ENCODE measurements at places on chromosomes 6 and 20.

- DNase-seq = no peak
These were observed 21.1 kb upstream of the THEMIS start for GRCh38 chr6:127921982-127922381.

DNA sequence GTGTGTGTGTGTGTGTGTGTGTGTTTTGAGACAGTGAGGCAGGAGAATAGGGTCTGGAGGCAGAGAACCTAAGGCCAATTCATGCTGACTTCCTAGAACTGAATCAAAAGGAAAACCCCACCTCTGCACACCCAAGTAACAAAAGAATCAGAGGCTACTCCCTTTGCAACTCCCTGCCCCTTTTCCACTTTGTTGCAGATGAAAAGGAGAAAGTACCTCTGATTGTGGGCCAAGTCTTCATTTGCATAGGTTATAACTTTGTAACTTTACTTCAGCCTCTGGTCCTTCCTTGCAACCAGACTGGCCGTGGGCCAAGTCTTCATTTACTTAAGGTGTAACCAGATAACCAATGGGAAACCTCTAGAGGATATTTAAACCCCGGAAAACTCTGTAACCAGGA, 168.8 kb downstream of the EYA2 start:
- no peak for DNase-seq

DNA sequence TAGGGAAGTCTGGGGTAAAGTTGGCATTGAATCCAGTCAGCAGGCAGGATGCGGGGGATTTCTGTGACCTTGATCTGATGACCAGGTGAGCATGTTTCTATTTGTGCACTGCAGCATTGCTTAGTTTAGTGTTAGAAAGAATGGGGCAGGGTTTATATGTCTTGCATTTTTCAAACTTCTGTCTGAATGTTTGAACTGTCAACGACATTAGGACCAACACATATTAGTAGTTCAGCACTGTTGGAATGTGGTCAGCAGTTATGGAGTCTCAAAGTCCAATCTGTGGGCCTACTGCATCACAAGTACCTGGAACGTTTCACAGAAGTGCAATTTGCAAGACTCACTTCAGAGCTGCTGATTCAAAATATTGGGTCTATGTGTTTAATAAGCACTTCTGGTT, 276.6 kb upstream of the BMP2 start:
- DNase-seq = no peak

GRCh38 chr6:8993111-8993510, 557.8 kb upstream of the SLC35B3 start:
- DNase-seq = no peak

DNA sequence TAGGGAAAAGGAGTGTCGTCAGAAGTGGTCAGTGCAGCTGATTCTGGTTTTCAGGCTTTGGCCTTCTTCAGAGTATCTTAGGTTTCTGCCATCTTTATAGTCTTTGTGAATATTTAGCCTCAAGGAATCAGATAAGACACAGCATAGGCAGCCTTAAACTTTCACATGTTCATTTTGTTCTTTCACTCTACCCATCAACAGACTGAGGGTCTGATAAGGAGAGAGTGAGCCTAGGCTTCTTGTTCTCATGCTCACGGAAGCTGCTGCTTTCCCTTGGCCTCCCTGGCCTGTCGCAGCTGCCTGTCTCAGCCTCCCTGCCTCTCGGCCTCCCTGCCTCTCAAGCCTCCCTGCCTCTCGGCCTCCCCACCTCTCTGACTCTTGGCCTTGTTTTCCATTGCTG, 20.1 kb downstream of the RTF2 start:
- DNase-seq = no peak

GRCh38 chr6:129059650-129060049, 176.7 kb downstream of the LAMA2 start:
- no peak for DNase-seq

DNA sequence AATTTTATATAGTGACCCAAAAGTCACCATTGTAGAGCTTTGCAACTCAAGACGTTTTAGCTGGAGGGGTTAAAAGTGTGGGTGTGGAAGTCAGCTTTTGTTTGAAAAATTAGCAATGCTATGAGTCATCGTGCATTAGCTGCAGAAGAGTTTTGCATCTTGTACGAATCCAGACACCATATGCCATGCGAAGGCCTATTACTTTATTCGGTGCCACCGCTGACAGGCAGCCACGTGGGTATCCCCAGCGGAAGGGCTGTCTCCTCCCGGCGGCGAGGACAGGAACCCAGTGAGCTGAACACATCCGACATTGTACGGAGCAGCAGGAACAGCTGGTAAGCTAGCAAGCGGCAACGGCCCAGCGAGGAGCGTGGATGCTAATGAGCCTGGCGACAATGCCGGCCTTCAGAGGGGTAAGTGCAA, 84.4 kb downstream of the INSM1 start:
- DNase-seq = peak; percentile 80

- no peak for DNase-seq
These were observed 102.7 kb downstream of the PTPRK start for GRCh38 chr6:128417698-128418097.

DNA sequence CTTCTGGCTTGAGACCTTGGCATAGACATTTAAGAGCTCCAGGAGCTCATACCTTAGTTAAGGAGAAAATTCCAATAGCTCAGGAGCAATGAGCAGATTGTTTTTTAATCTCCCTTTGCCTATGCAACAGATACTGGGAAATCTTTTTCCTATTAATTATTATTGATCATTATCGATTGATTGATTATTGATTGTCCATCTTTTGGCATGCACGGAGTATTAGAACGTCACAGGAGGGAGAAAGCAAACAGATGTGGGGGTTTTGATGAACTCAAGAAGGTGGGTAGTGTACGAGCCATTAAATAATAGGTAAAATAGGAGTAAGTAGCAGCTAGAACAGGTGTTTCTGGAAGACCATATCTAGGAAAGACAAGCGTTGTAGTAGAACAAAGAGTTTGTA, 205.0 kb downstream of the DOK5 start:
- DNase-seq = no peak

All from inflammatory macrophage (primary cell).